H54 (cell line): ENCODE measurements at places on chromosomes 5 and 9.

- no peak for DNase-seq
These were observed 98.6 kb upstream of the ADAMTS19 start for GRCh38 chr5:129361441-129362025.

DNA sequence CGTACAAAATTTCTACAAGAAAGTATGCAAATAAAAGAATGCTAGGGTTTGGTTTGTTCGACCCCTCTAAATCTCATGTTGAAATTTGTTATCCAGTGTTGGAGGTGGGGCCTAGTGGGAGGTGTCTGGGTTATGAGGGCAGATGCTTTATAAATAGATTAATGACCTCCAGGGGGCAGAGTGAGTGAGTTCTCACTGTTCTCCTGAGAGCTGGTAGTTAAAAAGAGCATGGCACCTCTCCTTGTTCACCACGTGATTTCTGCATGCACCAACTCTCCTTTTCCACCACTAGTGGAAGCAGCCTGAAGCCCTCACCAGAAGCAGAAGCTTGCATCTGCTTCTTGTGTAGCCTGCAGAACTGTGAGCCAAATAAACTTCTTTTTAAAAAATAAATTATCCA, 50.4 kb upstream of the FAM170A start:
- peak; percentile 25 for DNase-seq

DNA sequence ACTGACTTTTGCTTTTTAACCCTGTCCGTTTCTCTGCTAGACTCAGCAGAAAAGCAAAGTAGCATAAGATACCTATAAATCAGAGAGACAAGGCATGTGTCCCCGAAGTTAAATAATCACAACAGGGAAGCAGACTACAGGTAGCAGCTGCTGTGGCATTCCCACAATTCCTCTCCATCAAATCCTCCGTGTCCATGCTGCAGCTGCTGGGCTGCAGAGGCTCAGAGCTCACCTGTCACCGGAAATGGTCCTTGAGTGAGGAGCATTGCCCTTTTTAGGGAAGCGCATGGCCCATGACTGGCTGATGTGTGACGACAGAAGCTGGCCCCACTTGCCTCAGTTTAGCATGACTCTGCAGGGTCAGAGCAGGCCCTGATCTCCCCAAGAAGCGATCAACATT, 125.0 kb downstream of the MSX2 start:
- DNase-seq = no peak

DNA sequence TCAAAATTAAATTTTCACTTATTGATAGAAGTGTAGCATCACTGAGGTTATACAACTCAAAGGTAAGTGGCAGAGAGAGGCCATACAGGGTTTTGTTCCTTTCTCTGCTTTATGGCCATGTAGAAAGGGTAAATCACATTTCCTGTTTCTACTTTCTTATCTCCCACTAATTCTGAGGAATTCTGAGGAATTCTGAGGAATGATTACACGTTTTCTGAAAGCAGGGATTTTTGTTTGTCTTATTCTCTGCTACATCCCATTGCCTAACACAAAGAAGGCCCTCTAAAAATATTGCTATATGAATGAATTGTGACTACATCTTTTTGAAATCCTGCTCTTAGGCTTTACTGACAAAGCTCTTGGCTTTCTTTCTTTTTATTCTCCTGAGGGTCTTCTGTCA, 516.9 kb upstream of the ZNF608 start:
- no peak for DNase-seq

DNA sequence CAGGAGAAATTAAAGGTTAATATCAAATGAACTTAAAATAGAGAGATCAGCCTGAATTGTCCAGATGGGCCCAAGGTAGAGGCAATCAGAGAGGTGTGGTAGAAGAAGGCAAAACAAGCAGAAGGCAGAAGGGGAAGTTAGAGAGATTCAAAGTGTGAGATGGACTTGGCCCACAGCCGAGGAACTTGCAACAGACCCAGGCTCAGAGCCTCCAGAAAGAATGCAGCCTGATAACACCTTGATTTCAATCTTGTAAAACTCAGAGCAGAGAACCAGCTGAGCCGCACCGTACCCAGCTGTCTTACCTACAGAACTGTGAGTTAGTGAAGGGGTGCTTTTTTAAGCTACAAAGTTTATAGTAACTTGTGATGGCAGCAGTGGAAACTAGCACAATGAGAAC, 190.9 kb downstream of the RFK start:
- DNase-seq = no peak

DNA sequence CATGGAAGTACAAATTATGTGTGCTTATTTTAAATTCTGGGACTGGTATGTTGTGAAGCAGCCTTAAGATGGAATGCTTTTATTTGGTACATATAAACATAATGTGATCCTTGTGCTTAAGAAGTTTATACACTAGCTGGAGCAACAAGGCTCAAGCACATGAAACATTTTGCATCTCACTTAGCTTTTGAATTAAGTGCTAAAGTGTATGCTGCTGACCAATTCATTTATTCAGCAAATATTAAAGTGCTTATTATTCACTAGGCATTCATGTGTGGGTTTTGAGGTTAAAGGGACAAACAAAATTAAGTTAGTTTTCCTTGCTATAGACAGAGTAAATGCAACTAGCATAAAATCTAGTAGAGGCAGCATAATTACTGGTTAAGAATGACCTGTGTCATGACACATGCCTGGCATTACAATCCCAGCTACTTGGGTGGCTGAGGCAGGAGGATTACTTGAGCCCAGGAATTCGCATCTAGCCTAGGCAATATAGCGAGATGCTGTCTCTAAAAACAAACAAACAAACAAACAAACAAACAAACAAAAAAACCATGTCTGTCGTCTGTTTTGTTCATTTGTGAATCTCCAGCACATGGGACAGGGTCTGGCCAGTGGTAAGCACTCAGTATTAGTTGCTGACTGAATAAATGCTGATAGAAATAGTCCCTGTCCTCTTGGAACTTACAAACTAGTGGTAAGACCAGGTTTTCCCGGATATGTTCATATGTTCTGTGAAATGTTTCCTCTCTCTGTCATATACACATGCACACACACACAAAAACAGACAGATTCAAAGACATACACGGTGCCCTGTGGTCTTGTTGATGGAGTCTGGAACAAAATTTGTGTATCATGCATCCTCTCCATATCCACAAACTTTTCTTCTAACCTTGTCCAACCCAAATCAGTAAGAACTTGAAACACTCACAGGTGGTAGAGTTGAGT, 41.9 kb upstream of the TNFAIP8 start:
- DNase-seq = no peak

- no peak for DNase-seq
These were observed 21.4 kb upstream of the JAKMIP2 start for GRCh38 chr5:147803926-147804325.
